AG20443 (cell line): ENCODE measurements at places on chromosomes 5 and 9.

DNA sequence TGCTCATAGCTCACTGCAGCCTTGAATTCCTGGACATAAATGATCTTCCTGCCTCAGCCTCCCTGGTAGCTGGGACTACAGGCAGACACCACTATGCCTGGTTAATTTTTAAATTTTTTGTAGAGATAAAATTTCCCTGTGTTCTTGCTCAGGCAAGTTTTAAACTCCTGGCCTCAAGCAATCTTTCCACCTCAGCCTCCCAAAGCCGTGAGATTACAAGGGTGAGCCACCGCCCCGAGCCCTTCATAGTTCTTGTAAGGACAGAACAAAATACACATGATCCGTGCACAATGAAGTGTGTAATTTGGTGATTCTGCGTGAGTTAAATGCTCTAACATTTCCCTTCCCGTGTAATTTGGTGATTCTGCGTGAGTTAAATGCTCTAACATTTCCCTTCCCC is 27.7 kb upstream of the MYO10 start:
- DNase-seq = no peak

DNA sequence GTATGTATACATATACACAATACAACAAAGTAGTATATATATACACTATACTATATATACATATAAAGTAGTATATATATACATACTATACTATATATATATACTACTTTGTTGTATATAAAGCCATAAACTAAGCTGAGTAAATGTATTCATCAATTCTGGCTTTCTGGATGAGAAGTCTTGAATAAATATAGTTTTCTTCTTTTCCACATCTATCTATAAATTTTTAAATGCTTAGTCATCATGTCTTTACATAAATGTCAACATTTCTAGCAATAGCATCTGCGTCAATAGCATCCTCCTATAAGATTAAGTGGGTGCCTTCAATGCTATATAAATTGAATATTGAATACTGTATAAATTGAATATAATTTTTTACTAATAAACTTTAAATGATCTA is 63.1 kb upstream of the COX7C start:
- no peak for DNase-seq

GRCh38 chr9:20355022-20355421 is 267.3 kb downstream of the MLLT3 start:
- DNase-seq = peak; percentile 50

GRCh38 chr9:22097707-22098106 is 88.6 kb upstream of the CDKN2B start:
- DNase-seq = peak; percentile 57

DNA sequence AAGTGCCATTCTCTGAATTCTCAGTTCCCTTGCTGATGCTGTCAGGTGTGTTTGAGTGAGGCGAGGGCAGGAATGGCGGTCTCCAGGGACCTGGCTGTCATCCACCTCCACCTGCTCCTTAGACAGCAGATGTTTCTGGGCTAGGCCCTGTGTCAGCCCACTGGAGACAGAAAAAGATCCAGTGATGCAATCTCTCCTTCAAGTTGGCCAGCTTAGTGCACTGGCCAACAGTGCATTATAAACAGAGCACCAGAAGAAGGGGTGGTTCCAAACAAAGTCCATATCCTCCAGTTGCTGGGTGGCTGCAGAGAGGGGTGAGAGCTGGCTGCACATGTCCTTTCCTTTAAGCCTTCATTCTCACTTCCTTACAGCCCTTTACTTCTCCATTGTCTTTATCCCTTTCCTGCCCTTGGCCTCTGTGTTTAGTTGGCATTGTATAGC is 26.5 kb downstream of the NANS start:
- no peak for DNase-seq

DNA sequence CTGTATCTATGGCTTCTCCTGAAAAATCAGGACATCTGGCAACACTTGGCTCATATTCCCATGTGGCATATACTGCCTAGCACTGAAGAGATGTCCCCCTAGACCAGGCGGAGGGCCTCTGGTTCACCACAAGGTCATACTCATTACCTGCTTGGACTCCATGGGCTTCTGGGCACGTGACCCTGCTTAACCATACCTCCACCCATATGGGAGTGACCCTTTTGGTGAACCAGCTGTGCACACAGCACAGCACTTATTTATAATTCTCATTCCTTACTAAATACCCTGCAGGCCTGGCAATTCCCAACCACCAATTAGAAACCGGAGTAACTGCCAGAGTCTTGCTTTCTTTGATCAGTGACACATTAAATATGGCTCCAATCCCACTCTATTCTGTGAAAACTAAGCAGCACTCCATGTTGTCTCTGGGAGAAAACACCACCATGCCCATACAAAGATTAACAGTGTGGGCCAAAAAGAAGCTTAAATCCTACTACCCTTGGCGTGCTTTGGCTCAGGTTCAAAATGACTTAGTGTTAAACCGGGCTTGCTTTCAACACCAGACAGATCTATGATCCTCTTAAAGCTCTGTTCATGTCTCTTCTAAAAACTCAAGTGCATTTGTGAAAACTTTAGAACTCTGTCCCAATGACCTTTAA is 57.7 kb downstream of the MTMR12 start:
- DNase-seq = peak; percentile 38

GRCh38 chr9:89732295-89732938 is 127.6 kb downstream of the GADD45G start:
- DNase-seq = no peak

GRCh38 chr5:21806943-21807342 is 1046.2 kb downstream of the CDH12 start:
- DNase-seq = no peak

GRCh38 chr5:23840083-23840482 is 332.7 kb downstream of the PRDM9 start:
- DNase-seq = no peak

DNA sequence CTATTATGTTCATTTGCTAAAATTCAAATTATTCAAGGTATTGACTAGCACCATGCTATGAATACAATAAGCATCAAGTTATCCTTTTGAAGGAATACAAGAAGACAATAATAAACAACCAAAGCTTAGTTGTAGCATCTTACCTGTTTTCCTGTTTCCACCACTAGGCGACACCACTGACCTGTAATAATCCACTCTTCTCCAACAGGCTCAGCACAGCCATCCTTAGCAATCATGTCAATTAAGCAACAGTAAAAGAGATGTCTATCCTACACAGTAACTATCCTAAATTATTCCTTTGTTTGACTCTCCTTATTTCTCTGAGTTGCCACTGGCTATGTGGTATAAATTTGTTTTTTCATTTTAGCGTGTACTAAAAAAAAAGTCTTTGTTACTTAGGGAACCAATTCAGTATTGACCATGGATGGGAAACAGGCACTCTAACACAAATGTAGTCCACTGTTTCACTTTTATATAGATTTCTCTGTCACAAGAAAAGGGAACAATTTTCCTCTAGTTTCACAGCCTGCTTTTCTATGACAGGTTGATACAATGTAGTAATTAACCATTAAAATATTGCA is 46.2 kb downstream of the PCA3 start:
- peak; percentile 53 for DNase-seq

DNA sequence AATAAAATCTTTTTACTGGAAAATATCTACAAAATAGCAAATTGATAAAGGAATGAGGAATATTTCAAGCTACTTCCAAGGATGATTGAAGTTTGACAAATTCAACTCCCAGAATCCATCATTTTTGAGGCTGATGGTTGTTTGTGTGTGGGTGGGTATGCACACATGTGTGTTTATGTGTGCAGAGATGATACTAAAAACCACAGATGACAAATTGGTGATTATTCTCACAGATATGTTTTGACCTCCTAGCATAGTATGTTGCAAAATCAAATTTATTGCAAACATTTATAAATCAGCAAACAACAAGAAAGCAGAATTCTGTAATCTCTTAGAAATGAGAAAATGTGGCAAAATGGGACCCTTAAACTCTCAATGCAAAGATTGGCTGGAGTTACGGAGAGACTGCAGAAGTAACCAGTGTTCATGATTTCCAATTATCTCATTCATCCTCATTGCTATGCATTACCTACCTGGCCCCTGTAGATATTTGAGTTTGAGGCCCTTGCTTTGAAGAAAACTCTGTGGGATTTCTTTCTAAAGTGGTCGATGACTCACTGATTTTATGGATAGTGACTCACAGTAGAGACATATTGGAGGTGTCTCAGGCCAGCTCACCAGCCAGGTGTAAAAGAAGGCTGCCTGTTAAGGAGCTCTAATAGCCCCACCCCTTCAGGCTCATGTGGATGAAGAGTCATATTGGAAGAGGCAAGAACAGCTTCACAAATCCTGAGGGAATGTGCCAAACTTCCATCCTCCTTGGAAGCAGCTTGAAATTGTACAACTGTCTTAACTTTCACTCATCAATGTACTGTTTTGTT is 44.6 kb upstream of the TMC1 start:
- peak; percentile 18 for DNase-seq

DNA sequence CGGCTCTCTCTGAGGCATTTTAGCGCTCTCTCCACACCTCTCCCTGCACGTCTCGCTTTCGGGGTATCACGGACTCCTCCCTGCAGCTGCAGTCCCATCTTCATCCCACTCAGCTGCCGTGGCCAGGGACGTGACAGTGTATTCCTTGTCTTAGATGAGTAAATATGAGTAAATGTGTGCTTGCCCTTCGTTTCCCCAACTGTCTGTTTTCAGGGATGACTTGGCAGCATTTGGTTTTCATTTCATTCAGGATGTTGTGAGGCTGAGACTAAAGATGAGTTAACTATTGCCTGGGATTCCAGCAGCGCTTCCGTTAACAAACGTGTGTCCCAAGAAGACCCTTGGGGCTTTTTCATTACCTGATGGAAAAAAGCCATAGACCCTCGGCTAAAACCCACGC is 29.5 kb downstream of the GDNF start:
- DNase-seq = peak; percentile 60

- peak; percentile 100 for DNase-seq
These were observed at the start of gene FAF2 for GRCh38 chr5:176447978-176448608. TSS of gene FAF2 (plus strand) at chr5:176448385. CDS start at chr5:176448408, 23 bp downstream.

DNA sequence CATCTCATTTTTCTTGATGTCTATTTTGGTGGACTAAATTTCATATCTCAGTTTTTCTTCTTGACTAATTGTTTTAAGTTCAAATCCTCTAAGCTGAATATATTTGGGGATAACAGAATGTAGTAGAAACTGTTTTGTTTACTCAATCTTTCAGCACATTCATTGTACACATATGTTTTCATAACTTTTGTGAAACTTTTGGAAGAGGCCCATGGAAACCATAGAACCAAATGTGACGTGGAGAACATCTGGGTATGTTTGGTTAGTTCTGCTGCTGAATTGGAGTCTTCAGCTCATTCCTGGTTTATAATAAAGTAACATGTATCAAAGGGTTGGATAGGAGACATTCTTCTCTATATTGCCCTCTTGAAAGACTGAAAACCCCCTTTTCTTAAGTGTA is 88.4 kb downstream of the CCDC171 start:
- no peak for DNase-seq

- DNase-seq = no peak
These were observed 133.4 kb downstream of the UGCG start for GRCh38 chr9:112029921-112030444.

GRCh38 chr9:136525841-136526499 is 19.9 kb downstream of the NOTCH1 start:
- no peak for DNase-seq

DNA sequence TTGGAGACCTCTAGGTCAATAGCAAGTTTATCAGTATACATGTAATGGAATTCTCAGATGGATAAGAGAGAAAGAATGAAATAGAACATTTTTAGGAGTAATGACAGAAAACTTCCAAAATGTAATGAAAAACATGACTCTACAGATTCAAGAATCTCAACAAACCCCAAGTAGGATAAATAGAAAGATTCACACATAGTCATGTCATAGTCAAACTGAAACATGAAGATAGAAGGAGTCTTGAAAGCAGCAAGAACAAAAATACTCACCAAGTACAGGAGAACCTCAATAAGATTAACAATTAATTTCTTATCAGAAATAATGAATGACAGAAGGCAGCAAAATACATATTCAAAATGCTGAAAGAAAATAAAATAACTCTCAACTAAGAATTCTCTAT is 164.5 kb downstream of the SPATA31D1 start:
- DNase-seq = no peak

- peak; percentile 33 for DNase-seq
These were observed 14.0 kb upstream of the LOX start for GRCh38 chr5:122091936-122092600.

GRCh38 chr9:109248133-109248581 is 72.7 kb downstream of the EPB41L4B start:
- peak; percentile 61 for DNase-seq

DNA sequence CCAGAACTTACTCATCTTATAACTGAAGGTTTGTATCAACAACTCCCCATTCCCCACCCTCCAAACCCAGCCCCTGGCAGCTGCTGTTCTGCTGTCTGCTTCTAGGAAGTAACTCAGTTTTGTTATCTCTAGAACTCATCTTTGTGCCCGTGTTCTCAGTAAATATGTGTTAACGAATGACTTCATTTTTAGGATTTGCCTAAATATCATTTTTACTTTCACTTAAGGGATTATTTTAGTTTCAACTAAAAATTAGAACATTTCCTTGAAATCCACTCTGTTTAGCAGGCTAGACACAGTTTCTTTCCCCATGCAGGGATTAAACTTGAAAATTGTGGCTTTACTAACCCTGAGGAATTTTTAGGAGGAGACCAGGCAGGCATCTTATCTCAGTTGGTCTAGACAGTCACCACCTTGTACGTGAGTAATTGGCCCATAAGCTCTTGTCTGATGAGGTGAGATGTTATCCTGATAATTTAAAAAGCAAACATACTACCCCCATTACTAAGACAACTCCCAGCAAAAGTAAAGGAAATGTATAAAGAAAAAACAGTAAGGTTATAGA is 68.2 kb upstream of the TNFAIP8 start:
- DNase-seq = no peak

DNA sequence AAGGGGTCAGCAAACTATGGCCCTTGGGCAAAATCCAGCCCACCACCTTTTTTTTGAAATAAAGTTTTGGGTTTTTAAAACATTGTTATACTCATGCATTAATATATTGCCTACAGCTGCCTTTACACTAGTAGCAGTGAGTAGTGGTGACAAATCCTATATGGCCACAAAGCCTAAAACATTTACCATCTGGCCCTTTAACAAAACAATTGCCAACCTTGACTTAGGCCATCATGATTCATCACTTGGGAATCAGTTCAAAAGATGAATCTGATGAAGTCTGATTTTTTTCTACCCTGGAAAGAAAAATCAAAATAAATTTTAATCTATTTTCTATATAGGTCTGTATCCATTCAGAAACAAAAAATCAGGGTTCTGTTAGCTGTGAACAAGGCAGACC is 484.9 kb downstream of the BNC2 start:
- DNase-seq = peak; percentile 50

GRCh38 chr9:81591791-81592190 is 97.6 kb downstream of the TLE1 start:
- no peak for DNase-seq

GRCh38 chr5:126368239-126368812 is 54.9 kb upstream of the GRAMD2B start:
- DNase-seq = no peak

DNA sequence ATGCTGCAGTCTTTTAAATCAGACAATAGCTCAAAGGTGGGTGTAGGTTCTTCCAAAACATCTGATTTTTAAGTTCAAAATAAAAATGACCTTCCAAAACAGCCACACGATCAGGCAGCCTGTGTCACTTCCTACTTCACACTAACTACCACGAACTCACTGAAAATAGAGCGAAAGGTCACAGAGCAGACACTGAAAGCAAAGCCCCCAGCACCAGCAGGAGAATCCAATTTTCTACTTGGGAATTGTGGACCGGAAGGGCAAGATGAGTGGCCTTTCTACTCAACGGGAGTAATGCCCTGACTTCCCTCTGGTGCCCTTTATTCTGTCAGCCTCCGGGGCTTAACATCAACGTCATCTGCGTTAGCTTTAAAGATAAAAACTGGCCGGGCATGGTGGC is 107.8 kb upstream of the FAM120A start:
- DNase-seq = no peak

- no peak for DNase-seq
These were observed 597.3 kb upstream of the DAB2 start for GRCh38 chr5:40022057-40022456.
